Stimulated activated CD8-positive, alpha-beta memory T cell treated with anti-CD3 and anti-CD28 coated beads, Interleukin-15, amount 100 ng/mL, for 1 hour (primary cell): ENCODE measurements at places on chromosomes 7 and 10.

- no peak for DNase-seq
Observed at GRCh38 chr7:154770962-154771361, 232.0 kb downstream of the PAXIP1 start.

GRCh38 chr7:28505014-28505413, 92.7 kb downstream of the CREB5 start:
- no peak for DNase-seq

GRCh38 chr10:6926971-6927370, 346.9 kb upstream of the PRKCQ start:
- no peak for DNase-seq

DNA sequence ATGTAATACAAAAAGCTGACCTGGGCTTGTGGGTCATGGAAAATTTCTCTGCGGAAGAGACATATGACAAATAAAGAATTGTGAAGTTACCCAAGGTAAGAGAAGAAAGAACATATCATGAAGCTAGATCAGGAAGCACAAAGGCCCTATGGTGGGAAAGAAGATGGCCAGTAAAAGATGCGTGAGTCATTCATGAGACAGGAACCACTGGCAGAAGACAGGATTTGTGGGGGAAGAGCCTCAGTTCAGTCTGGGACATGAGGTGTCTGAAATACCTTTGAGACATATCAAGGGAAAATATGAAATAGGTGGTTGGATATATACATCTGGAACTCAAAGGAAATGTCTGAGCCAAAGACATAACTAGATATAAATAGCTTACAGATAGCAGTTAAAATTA, 27.7 kb upstream of the AMPH start:
- DNase-seq: no peak

DNA sequence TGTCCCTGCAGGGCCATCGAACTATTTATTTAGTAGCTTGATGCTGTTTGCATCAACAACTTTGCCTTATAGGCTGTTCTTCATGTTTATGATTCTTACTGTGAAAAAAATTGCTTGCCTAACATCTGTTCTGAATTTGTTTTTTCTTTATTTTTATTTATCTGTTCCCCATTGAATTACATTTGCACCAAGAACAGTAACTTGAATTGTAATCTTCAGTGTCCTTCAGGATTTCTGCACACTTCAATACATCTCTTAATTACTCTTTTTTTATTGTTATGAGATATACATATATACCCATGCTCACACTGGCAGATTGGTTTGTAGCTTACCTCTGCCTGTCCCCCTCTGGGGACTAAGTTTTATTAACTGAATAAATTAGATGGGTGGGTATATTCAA, 64.4 kb downstream of the TBXAS1 start:
- no peak for DNase-seq

GRCh38 chr10:25805986-25806385, 128.0 kb upstream of the MYO3A start:
- DNase-seq: no peak

DNA sequence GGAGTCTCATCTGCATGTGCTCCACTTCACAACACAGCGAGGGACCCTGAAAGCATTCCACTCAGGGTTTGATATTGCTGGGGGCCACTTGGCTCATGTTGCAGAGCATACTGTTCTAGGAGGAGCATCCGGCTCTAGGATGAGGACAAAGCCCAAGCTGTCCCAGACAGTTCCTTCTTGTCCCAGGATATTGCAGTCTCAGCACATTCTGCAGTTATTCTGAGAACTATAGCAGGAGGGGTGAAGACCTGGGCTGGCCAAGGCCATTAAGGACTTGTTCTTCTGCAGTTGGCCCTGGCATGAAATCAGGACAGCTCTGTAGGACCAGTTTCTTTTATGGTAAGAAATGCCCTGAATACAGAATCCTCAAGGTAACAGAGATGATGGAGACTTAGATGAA, 48.9 kb upstream of the C10orf120 start:
- DNase-seq: no peak

- DNase-seq: no peak
Observed at GRCh38 chr7:117639966-117640365, 160.1 kb downstream of the CFTR start.

GRCh38 chr7:2968176-2968575, 75.5 kb downstream of the CARD11 start:
- no peak for DNase-seq
